ENCODE measurements at places on chromosomes 5 and 9.
A peak's percentile ranks its signal among the peaks of the same experiment; 100 is the strongest.

GRCh38 chr5:72210888-72211678 is 103.8 kb downstream of the MAP1B start:
- peak; percentile 79 for DNase-seq

DNA sequence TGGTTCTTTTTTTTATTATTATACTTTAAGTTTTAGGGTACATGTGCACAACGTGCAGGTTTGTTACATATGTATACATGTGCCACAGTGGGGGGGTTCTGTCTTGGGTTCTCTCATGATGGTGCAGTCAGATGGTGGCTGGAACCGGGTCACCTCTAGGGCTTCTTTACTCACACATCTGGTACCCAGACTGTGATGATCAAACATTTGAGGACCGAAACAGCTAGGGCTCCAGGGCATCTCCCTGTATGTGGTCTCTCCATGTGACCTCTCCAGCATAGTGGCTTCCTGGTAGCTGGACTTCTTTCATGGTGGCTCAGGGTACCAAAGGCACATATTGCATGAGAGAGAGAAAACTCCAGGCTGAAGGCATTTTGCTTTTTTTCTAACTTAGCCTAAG is 9.8 kb upstream of the CRHBP start:
- no peak for DNase-seq

- DNase-seq: no peak
Observed at GRCh38 chr5:54545796-54546195, 28.2 kb downstream of the SNX18 start.

DNA sequence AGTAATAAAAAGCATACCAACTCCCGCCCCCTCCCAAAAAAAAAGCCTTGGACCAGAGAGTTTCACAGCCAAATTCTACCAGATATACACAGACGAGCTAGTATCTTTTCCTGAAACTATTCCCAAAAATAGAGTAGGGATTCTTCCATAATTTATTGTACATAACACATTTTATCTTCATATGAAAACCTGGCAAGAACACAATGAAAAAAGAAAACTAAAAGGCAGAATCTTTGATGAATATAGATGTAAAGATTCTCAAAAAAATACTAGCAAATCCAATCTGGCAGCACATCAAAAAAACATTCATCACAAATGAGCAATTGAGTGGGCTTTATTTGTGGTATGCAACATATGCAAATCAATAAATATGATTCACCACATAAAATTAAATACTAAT is 798.8 kb downstream of the CDH18 start:
- no peak for DNase-seq

- DNase-seq: no peak
Observed at GRCh38 chr5:138338411-138339090, 485 bp downstream of the FAM53C start.

DNA sequence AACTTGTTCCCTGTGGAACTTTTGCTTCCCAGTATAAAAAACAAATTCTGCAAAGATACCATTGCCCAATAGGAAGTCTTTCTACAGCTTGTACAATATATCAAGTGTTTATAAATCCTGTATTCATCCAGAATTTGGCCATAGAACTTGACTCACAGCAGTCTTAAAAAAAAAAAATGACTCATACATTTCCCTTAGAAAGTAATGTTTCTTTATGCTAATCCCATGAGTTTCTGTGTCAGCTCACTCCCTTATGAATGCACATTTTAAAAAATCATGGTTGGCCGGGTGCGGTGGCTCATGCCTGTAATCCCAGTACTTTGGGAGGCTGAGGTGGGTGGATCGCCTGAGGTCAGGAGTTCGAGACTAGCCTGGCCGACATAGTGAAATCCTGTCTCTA is 89.3 kb upstream of the DMRT1 start:
- peak; percentile 88 for DNase-seq

DNA sequence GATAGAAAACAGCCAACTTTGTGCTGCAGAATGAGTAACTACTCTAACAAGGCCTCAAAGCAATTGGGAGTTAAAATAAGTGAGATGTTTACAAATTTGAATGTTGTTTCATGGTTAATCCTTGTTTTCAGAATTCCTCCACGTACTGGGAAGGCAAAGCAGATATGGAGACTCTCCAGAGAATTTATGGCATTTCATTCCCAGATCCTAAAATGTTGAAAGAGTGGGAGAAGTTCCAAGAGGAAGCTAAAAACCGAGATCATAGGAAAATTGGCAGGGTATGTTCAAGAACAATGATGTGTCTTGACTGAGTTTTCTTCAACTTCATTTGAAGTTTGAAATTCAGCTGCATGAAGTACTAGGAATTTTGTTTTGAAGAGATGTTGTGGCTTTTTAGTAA is 16.4 kb downstream of the TARS1 start:
- no peak for DNase-seq

GRCh38 chr9:124180557-124180956 is 77.2 kb upstream of the NEK6 start:
- peak; percentile 65 for DNase-seq

GRCh38 chr9:23766613-23767012 is 59.4 kb downstream of the ELAVL2 start:
- DNase-seq: no peak

GRCh38 chr9:97753975-97754374 is 56.8 kb upstream of the XPA start:
- no peak for DNase-seq

Measured in adipocyte (in vitro differentiated cells).